ENCODE measurements at places on chromosomes 7 and 10.
A peak's percentile ranks its signal among the peaks of the same experiment; 100 is the strongest.

GRCh38 chr7:21427182-21427870 is 557 bp upstream of the SP4 start:
- peak; percentile 93 for DNase-seq

DNA sequence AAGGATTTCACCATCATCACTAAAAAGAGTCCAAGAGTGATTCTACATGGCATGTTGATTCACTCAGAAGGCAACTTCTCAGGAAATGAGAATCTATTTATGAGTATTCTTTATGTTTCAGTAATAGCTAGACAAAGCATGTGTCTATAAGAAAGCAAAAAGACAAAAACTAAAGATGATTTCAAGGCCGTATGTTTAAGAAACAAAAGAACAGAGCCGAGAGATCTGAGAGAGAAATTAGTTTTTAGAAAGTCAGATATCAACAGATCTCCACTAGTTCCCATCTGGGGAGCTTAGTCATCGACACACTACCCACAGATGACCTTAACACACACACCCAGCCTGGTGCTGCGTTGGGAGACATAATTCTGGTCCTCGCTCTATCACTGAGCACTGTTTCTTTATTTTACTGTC is 21.0 kb downstream of the PIP4K2A start:
- no peak for DNase-seq

DNA sequence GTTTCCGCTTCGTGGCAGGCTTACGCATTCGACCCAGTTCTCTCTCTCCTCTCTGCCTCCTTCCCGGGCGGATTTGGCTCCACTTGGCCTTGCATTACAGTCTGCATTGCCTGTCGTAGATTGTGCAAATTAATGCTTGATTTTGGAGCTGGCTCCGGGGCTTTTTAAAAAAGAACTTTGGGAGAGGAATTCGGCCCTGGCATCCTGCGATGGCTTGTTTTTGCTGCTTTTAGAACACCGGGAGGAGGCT is 767 bp downstream of the EIF4EBP2 start:
- no peak for DNase-seq

GRCh38 chr10:112135604-112136003 is 48.0 kb downstream of the GPAM start:
- DNase-seq = no peak

GRCh38 chr10:12564173-12564572 is 214.8 kb downstream of the CAMK1D start:
- DNase-seq = no peak

DNA sequence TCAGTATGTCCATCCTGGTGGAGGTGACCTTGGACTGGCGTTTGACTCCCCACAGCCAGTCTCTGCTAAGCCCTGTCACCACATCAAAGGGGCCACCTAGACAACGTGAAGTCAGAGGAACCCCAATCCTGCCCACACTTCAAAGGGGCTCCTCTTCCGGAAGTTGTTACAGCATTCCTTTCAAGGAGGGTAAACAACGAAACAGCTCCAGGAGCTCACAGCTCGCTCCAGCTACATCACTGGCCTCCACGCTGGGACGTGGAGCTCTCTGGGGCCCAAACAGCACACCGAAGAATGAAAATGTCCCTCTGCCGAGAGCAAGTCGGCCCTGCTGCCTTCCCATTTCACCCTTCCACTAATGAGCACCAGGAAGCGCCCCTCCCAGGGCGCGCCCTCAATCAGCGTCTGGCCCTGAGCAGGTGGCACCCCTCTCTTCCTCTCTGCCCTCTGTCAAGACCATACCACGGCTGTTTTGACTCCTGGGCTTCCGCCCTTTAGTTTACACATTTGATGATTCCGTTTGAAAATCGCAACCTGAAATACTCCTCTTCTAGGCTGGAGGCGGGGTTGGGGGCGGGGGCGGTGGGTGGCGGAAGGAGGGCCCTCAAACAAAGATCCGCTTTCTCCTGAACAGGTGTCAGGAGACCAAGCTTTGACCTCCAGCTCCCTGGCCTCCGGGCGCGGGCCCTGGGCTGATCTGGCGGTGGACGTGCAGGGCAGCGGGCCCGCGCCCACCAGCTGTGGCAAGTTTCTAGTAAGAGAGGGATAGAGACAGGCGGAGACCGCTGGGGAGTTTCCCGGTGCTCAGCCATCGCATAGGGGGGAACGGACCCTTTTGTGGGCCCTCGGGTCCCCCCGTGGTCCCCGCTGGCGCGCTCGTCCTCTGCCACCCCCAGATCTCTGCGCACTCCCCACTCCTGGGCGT is 53.1 kb upstream of the KDM7A start:
- no peak for DNase-seq

DNA sequence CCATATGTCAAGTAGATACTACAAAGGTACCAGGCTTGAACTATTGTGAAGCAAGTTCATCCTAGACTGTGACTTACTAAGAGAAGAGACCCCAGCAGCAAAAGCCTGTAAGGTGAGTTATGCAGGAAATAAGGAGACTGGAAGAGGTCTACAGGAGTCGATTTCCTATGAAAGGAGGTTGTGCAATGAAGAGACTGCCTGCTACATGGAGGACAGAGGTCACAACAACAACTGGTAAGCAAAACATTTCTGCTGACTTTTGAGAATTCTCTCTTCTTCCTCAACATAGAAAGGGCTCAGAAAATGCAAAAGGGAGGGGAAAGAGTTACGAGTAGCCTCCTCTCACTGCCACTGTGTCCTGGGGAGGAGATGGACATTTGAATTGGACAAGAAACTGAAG is 42.4 kb downstream of the PDK4 start:
- DNase-seq = no peak

Measured in right renal cortex interstitium (tissue), 3 donors.